ENCODE measurements at places on chromosomes 2 and 18.

GRCh38 chr18:657311-658000, at the start of gene TYMS:
TSS of gene TYMS (plus strand) at chr18:657653. CDS start at chr18:657743, 90 bp downstream.
- DNase-seq: no peak

- DNase-seq: no peak
Observed at GRCh38 chr2:42560899-42561298, 7.5 kb upstream of the MTA3 start.

- no peak for DNase-seq
Observed at GRCh38 chr2:220946552-220946951, 625.6 kb downstream of the EPHA4 start.

DNA sequence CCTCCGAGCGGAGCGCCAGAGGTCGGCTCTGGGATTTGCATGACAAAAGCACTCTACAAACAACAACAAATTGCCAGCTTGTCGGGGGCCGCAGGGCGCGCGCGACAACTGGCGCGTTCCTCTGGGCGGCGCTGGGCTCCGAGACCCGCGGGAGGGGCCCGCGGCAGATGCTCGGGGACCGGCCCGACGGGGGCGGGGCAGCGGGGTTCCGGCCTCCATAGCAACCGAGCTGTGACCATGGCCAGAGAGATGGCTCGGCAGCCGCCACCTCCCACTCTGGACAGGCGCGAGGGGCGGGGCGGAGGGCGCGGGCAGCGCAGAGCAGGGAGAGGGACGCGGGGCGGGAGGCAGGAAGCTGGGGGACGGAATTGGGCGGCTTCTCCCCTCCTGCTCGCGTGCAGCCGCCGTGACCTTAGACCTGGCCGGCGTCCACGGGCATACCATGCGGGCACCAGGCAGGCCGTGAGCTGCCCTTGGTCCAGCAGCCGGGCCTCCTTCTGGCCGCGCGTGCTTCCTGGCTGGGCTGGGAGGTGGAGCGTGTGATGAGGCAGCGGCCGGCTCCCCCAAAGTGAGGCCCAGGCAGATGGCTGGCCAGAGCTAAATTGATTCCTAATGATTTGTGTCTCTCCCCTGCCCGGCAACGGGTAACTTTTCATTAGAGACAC, 171.5 kb downstream of the CELF4 start:
- DNase-seq: no peak

- DNase-seq: no peak
Observed at GRCh38 chr2:192471982-192472381, 277.2 kb upstream of the TMEFF2 start.

DNA sequence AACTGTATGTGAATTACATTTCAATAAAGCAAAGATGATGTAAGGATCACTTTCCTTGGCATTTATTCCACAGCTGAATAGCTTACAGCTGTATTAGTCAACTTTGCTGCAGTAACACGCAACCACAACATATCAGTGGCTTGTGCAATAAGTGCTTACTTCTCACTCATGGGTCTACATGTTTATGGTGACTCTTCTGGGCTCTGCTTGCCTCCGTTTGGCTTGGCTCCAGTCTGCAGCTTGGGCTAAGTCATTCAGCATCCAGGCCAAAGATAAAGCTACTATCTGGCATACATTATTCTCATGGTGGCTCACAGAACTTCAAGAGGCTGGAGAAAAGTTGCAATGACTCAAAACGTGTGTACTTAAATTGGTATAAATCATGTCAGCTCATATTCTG, 355.0 kb downstream of the RNF144A start:
- no peak for DNase-seq

- DNase-seq: no peak
Observed at GRCh38 chr2:226835420-226835795, 446 bp upstream of the RHBDD1 start.

DNA sequence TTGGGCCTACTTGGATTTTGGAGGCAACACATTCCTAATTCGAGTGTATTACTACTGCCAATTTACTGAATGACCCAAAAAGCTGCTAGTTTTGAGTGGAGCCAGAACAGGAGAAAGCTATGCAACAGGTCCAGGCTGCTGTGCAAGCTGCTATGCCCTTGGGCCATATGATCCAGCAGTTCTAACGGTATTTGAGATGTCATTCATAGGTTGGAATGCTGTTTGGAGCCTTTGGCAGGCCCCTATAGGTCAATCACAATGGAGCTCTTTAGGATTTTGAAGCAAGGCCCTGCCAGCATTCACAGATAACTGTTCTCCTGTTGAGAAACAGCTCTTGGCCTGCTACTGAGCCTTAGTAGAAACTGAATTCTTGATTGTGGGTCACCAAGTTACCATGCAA, 368.7 kb downstream of the CDH19 start:
- no peak for DNase-seq

DNA sequence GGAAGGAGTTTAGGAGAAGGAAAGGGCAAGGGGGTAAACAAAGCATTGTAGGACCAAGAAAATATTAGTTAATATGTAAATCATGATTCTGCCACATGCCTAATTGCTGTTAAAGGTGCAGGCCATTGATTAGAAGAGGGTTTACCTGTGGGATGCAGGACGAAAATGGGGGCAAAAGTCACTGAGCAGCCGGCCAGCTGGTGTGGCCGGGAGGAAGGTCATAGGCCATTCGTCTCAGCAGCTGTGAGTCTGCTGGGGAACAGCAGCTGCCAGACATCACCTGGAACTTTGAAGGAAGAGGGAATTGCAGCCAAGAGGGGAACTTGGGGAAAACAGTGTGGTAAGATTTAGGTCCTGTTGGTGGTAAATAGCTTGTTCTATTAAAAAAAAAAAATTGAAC, 184.4 kb downstream of the DYSF start:
- DNase-seq: no peak

DNA sequence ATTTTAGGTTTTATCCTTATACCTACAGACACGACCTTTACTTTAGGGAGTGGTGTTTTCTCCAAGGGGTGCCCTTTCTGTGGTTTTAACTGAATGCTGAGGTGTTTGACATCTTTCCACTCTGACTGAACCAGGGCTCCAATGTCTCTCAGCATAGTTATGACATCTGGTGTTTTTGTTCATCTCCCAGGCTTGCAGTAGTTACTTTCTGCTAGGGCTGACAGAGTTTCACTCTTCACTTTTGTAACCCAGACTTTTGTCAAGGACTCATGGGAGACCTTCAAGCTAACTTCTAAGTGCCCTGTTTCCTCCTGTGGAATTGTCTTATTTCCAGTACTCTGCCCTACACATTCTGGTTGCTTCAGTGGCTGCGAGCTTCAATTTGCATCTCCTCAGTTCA, 103.1 kb downstream of the CCDC85A start:
- DNase-seq: no peak

DNA sequence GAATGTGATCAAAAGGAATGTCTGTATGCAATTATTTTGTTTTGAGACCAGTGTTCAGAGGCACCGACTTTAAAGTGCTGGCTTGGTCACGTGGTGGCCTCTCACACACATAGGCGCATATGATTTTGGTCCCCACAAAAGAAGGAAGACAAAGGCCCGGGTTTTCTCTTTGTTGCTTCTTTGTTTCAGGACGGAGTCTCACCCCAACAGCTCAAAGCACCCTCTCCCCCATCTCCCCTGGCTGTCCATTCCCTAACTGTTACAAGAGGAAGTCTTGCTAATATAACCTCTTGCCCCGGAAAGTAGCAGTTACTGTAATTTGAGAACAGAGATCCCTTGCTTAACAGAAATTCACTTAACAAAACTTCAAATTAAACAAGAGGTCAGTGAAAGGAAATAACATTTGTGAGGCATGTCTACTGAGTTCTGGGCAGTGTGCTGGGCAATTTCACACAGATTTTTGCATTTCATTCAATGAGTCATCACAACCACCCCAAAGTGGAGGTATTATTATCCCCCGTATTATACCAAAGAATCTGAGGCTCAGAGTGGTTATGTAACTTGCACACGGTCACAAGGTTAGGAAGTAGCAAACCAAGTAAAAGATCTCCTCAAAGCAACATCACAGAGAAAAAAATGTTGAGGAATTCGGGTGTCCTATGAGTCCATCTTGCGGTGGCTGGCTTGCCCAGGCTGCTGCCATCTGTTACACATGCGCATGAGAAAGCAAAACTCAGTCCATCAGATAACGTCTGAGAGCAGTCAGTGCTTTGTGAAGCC, 75.8 kb downstream of the SDC1 start:
- no peak for DNase-seq

- DNase-seq: no peak
Observed at GRCh38 chr2:105682401-105682800, 62.3 kb upstream of the NCK2 start.

- DNase-seq: no peak
Observed at GRCh38 chr2:45575881-45576280, 35.2 kb downstream of the SRBD1 start.

GRCh38 chr2:145185696-145186095, 665.8 kb upstream of the ZEB2 start:
- no peak for DNase-seq

DNA sequence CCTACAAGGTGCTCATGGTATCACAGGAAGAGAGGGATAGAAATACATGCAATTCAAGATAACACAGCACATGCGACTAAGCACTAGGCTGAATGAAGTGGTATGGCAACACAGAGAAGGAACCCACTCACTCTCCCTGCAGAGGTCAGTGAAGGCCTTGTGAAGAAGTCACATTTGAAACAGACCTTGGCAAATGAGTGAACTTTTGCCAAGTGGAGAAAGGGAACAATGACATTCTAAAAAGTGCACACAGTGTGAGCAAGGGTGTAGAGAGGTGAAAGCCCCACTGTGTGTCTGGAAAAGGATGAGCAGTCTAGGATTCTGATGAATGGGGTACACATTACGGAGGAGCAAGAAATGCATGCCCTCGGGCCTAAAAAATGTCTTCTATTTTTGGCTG, 23.3 kb downstream of the KLF7 start:
- no peak for DNase-seq

- no peak for DNase-seq
Observed at GRCh38 chr2:40220177-40220925, 231.5 kb downstream of the SLC8A1 start.

GRCh38 chr2:11118761-11119160, 36.5 kb upstream of the SLC66A3 start:
- no peak for DNase-seq

- no peak for DNase-seq
Observed at GRCh38 chr2:121348128-121348740, 63.2 kb upstream of the TFCP2L1 start.

GRCh38 chr2:140804700-140805260, 1326.0 kb downstream of the LRP1B start:
- DNase-seq: no peak

DNA sequence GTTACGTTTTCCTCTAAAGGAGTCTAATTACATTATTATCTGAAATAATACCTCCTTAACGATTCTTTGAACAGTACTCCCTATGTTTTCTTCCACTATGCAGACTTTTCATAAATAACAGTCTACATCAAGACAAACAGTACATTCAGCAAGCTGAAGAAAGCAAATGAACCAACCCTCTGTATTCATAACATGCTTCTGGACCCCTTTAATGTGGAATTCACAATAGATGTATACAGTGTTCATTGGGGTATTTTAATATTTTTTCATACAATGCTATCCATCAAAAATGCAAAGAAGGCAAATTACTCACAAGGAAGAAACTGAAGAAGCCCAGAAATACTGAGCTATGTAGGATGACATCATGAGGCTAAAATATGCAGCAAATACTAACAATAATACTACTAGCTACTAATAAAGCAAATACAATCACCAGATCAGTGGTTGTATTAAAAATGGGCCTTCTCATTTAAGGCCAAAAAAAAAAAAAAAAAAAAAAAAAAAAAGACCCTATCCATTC, 408.6 kb downstream of the MTX2 start:
- DNase-seq: no peak

DNA sequence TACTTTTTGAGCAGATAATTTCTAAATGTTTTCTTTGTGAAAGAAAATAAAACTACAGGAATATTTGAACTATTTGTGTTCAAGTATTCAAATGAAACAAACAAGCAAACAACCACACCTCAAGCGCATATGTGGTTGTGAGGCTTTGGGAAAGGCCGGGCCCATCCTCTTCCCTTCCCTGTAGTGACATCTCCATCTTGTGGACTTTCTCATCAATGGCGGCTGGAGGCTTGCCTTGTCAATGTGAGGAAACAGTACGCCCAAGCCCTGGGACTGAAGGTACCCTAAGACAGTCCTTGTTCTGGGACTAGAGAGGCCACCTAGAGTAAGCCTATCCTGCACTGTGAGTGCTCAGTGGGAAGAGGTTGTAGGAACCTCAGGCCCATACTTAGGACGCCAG, 166.8 kb downstream of the TPGS2 start:
- DNase-seq: no peak

DNA sequence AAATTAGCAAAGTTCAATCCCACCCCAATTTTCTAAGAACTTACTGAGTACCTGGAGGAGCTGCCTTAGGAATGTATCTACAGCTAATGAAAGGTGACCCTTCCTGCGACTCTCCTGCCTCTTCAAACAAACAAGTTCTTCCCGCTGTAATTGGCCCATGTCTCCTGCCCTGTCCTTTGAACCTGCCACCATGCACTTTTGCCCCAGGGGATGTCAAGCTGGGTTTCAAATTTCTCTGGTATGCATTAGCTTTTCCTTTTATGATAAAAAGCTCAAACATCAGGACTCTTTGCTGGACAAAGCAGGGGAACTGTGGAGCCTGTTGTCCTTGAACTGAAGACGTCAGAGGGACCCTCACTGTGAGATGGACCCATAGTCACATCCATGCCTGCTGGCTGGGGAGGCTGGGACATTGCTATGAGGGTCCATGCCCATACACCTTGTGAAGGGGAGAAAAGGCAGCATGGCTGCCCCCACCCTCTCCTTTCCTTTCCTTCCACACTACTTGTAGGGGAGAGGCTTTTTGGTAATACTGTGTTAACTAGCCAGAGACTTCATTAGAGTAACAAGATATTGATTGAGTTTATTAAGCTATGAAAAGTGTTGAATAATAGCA, 210.7 kb upstream of the COPS8 start:
- no peak for DNase-seq

DNA sequence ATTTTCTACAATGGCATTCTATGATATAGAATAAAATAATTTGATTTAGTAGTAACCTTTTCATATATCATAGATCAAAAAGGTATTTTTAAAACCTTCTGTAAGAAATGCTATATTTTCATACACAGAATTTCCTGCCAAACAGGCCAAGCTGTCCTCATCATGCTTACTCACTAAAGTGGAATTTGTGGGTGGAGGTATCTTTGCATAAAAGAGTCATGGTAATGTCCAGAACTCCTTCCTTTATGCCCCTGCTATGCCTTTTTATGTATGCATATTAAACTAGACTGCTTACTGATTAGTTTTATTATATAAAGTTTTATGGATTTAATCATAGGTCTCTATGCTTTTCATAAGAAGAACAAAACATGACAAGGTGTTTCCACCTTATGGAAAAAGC, 27.5 kb upstream of the MARCHF7 start:
- DNase-seq: no peak
